ENCODE measurements at places on chromosomes 12 and 14. TPM values are rescaled to one million over a fixed set of nuclear protein-coding genes. Genes with fewer than 3 reads are reported as not detected.

DNA sequence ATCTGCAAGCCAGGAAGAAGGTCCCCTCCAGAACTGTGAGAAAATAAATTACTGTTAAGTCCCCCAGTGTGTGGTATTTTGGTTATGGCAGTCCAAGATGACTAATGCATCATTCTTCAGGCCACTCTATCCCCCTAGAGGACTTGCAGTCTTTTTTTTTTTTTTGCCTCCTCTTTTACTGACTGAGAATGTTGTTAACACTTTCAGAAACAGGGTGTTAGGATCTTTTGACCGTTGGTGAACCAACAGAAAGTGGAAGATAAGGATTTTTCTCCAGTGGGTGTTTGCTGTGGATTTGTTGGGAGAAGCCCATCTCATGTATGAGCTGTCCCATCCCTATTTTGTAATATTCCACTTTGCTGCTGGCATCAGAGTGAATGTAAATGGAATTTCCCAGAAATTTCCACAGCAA lies 37.8 kb downstream of the MARK3 start:
- no peak for DNase-seq

DNA sequence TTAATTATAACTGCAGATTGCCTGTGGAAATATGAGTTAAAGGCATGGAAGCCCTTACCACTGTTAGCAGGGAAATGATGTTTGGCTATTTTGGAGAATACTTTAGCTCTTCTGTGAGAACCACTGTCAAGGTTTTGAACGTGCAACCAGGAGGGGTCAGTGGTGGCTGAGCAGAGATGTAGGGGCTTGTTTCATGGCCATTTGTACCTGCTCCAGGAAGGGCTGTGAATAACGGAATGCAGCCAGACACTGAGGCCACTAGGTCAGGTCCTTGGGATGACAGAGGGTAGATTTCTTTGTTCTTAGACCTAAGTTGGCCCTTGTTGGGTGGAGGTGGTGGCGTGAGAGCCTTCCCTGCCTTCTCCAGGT lies 8.3 kb downstream of the TRAF3 start:
- no peak for DNase-seq

The TCTN2 gene
- total RNA-seq: 3.5 TPM

The PPP1R36 gene
- total RNA-seq: not detected

The RPGRIP1 gene
- not detected for total RNA-seq

- DNase-seq: no peak
Measured at GRCh38 chr12:3225154-3225795, 148.1 kb downstream of the TSPAN9 start.

The LRTM2 gene
- total RNA-seq: not detected

The CEBPE gene
- total RNA-seq: 0.43 TPM

GRCh38 chr14:100896369-100897060 lies 7.0 kb downstream of the RTL1 start:
- no peak for DNase-seq

DNA sequence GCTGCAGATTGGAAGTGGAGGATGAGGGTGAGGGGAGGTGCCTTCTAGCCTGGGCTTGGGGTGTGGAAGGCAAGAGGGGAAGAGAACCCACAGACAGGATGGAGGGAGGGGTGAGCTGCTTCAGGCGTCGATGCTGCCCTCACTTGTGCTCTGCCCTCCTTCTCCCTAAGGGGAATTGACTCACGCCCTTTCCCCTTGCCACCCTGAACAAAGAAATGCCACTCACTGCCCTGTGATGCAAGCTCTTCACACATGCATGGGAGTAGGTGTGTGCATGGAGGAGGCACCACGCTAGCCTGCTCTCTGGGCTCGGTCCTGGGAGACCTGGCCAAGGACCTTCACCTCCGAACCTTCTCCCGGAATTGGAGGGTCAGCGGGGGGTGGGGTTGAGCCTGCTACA lies 35.7 kb upstream of the PRMT8 start:
- no peak for DNase-seq
